Spleen (tissue), 13 donors: ENCODE measurements at places on chromosomes 2 and 18. TPM values are rescaled to one million over a fixed set of nuclear protein-coding genes. Genes with fewer than 3 reads are reported as not detected.

RUFY4 gene
- total RNA-seq = 2.6 TPM

RHBDD1 gene
- 27.1 TPM for total RNA-seq

CLEC4F gene
- total RNA-seq = 4.8 TPM

VAMP5 gene
- total RNA-seq = 58.5 TPM

NEB gene
- total RNA-seq = 2.5 TPM

- no peak for DNase-seq
Observed at GRCh38 chr2:27847333-27847732, 42.9 kb downstream of the RBKS start.

- no peak for DNase-seq
Observed at GRCh38 chr2:231361701-231362554, 33.6 kb upstream of the B3GNT7 start.

DNA sequence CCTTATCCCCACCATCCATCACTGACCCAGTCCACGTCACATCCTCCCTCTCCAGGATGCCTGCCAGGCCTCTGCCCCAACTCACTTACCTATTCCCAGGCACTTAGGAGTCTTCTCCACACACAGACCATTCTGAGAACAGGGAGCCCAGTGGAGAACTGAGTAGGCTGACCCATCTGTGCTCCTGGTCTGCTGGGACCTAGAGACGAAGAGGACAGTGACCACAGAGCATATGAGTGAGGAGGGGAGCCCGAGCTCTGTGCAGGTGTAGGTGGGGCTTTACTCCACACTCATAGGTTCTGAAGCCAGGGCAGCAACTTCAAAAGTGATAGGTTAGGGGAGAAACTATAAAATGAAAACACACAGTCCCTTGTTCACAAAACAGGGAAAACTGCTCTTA is 130.0 kb downstream of the NDUFA10 start:
- peak; percentile 41 for DNase-seq

GRCh38 chr2:18829976-18830375 is 240.6 kb upstream of the NT5C1B start:
- DNase-seq = no peak
